ENCODE measurements at places on chromosomes 5 and 9.

GRCh38 chr9:121331992-121332685, 37.9 kb downstream of the STOM start:
- no peak for DNase-seq

GRCh38 chr5:144329681-144330080, 159.0 kb downstream of the KCTD16 start:
- no peak for DNase-seq

- DNase-seq: no peak
Observed at GRCh38 chr5:4699592-4699991, 440.5 kb upstream of the ADAMTS16 start.

DNA sequence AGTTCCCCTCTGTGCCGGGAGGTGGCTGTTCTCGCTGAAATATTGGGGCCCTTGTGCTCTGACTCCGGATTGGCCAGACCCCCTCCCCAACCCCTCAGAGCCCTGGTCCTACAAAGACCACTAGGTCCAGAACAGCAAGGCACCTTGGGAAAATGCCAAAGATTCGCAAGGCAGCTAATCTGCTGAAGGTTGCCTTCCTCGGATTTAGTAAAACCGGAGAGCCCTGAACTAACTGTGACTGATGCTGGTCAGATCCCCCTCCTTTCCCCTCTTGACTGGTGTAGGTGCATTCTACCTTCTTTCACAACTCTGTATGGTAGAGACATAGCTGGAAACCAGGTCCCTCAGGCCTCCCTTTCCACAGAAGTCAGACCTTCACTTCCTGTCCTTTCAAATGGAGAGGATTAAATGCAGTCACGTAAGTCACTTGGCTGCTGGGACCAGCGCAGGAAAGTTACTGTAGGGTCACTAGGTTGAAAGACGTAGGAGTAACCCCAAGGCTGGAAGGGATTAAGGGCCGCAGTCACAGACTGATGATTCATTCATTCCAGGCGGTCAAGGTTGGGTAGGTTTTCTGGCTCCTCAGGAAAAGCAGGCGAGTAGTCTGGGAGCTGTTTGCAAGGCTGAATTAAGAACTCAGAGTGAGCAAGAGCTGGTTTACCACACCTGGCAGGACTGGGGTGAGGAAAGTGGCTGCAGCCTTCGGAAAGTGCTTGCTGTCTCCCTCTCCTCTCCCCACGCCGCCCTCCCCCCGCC, 5.3 kb downstream of the BARX1 start:
- no peak for DNase-seq

- DNase-seq: no peak
Observed at GRCh38 chr9:107999890-108000289, 510.3 kb upstream of the KLF4 start.

- no peak for DNase-seq
Observed at GRCh38 chr5:115439042-115439441, 105.5 kb downstream of the FEM1C start.

GRCh38 chr5:166117072-166118066, 2174.1 kb upstream of the WWC1 start:
- no peak for DNase-seq

- DNase-seq: no peak
Observed at GRCh38 chr9:98333703-98334582, 78.5 kb upstream of the TBC1D2 start.

DNA sequence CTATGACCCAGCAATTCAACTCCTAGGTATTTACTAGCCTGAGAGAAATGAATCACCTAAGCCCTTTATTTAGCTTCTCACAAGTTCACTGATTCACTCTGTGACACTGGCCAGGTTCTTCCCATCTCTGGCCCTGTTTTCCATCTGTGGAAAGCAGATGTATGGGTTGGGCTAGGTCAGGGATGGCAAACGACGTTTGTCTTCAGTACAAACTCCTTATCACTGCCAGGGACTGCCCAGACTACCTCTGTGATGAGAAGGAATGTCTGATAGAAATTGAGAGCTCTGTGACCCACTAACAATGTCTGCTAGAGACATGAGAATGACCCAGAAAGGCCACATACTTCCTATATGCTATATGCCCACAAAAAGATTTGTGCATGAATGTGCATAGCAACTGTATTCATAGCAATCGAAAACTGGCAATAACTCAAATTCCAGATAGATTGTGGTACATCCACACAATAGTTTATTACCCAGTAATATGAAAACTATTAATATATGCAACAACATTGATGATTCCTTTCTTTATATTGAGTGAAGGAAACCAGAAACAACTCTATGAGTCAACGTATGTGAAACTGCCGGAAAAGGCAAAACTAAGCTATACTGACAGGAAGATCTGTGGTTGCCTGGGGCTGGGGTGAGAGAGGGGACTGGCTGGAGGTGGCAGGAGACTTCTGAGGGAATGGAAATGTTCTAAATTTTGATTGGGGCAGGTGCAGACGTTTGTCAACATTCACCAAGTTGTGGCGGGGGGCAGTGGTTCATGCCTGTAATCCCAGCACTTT, 32.0 kb upstream of the ADAM19 start:
- DNase-seq: no peak

GRCh38 chr9:98182069-98182820, 10.2 kb downstream of the CORO2A start:
- no peak for DNase-seq

DNA sequence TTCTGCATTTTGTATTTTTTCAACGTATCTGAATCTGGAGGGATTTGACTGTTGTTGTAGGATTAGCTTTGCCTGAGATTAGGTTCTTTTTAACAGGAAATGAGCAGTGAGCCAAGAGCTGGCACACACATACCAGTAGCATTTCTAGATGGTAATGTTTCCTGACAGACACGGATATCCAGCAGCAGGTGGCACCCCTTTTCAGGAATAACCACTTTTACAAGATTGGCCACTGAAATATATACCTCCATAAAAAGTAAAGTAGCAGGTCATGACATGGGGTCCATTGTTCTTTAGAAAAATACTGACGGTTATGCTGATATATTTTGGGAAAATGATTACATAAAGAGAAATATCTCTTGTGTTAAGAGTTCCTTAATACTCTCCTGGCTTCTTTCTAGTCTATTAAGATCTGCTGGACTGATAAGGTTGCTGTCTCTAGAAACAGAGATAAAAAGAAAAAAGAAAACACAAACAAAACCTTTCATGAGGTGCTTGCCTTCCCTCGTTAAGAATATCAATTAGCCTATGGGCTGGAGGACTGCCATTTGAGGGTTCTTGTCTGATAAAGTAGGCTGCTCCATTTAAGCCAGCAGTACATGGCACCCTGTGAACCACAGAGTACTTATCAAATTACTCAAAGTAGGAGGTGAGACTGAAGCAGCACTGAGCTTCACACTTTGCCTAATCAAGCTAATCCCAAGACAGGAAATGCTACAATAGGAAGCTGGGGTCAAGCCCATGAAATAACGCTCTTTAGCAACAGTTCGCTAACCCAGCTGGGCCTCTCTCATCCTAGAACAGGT, 101.6 kb upstream of the PCA3 start:
- DNase-seq: no peak

DNA sequence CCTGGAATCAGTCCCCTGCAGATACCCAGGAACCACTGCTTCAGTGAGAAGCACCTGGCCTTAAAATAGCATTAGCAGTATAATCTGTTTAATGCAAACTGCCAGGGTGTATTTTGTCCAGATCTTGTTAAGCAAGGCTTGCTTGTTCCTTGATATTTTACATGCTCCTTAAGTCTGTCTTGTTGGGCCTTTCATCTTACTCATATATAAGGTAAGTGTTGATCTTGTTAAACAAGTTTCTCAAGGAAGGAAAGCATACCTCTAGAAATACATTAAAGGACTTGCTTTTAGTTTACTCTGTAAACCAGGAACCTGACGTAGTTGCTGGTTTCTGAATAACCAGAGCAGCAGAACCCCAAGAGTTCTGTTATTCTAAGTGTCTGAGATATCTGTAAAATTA, 13.7 kb downstream of the HSPA4 start:
- no peak for DNase-seq

DNA sequence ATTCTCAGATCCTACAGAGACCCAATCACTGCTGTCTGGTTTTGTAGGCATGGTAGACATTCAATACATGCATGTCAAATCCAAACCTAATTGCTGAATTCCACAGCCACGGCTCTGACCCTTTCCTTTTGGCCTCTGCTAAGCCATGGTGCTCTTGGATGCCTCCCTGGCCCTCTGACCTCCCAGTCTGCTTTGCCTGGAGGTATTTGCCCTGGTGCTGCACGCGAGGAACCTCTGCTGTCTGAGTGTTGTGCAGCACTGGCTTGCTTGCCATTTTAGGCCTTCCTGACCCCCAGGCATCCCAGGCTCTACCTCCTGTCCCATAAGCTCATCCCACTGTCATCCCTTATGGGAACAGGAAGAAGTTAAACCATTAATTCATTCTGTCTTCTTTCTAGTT, 60.9 kb downstream of the DOCK2 start:
- DNase-seq: no peak

- DNase-seq: no peak
Observed at GRCh38 chr9:71323357-71323756, 201.9 kb upstream of the TRPM3 start.

GRCh38 chr9:34675869-34676268, 13.4 kb upstream of the CCL27 start:
- DNase-seq: no peak

- DNase-seq: no peak
Observed at GRCh38 chr5:100402071-100402470, 133.1 kb upstream of the FAM174A start.

- DNase-seq: no peak
Observed at GRCh38 chr9:132426639-132427414, 16.8 kb downstream of the CFAP77 start.

DNA sequence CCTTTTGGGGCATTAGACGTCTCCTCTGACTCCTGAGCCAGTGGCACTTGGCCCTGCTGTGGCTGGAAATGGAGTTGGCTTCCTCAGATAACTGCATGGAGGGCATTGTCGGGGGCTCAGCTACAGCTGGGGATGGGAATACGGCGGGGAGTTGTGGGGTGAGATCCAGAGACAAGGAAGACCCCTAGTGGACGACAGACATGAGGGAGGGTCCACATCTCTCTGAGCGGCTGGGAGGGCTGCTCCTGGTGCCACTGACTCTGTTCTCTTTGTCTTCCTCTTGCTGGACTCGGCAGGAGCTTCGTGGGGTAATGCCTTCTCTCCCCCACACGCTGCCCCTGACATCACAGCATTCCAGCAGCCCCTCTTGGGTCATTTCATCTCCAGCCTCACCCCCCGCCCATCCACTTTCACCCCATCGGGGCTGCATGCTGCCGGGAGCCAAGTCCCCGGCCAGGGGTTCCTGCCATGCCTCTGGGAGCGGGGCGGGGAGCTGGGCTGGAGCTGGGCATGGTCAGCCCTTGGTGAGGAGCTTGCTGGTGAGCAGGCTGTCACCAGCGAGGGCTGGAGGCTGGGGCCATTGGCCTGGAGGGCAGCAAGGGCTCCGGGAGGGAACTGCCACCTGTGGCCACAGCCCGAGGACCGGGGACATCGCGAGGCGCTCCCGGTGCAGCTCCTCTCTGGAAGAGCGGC, 172.3 kb downstream of the CACNA1B start:
- no peak for DNase-seq

GRCh38 chr9:112137066-112137465, 38.0 kb downstream of the SUSD1 start:
- no peak for DNase-seq

- no peak for DNase-seq
Observed at GRCh38 chr5:16550316-16550952, 66.4 kb downstream of the RETREG1 start.

DNA sequence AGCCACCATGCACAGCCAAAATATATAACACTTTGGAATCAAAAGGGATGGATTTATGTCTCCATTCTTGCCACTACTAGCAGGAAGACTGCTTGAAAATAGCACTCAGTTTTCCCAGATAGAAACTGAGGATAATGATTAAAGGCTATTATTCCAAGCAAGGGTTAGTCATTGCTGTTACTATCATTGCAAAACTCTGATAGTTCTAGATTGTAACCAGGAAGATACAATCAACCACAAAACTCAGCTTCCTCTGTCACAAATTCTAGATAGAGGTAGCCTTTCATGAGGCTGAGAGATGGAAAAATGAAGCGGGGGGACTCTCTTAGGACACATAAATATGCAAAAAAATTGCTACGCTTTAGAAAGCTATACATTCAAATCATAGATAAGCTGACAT, 3.1 kb downstream of the ANXA1 start:
- no peak for DNase-seq

DNA sequence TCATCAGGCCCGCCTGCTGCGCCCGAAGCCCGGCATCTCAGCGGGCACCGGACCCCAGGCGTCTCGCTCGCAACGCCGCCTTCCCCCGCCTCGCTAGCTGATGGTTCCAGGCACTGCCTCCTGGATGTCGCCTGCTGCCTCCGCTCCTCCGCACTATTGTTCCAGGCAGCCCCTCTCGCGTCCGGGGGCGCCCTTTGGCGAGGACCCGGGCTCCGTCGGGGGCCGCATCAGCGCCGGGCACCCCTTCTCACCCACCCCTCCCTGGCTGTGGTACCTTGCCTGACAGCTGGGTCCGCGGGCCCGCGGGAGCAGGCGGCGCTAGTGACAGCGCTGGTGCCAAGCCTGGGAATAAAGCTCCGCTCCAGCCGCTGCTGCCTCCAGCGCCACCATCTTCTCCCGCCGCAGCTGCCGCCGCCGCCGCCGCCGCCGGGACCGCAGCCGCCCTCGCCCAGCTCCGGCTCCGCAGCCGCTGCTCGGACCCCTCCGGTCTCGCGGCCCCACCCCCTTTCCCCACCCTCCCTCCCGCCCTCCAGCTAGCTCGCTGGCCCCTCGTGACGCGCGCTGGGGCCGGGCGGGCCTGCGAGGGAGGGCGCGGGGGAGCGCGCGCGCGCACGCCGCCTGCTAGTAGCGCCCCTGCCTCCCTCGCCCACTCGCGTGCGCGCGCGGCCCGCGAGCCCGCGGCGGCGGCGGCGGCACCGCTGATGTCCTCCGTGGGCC, at the start of gene APBA1:
Gene APBA1 (minus strand): TSS at position 493 of the 717 bp plus-strand sequence.
- peak; percentile 85 for DNase-seq

DNA sequence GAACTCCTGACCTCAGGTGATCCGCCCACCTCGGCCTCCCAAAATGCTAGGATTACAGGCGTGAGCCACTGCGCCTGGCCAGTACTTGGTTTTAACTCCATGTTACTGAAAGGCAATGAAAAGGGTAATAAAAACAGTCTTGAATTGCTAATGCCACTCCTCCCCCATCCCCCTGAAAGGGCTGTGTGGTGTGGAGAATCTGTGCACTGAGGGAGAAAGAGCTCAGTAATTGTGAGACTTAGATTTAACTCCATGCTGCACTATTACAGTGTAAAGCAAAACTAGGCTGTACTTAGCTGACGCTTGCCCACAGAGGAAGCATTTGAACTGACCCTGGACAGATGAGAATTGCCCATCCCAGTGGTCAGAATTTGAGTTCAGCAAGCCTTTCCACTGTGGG, 1662.4 kb upstream of the ACO1 start:
- DNase-seq: no peak

DNA sequence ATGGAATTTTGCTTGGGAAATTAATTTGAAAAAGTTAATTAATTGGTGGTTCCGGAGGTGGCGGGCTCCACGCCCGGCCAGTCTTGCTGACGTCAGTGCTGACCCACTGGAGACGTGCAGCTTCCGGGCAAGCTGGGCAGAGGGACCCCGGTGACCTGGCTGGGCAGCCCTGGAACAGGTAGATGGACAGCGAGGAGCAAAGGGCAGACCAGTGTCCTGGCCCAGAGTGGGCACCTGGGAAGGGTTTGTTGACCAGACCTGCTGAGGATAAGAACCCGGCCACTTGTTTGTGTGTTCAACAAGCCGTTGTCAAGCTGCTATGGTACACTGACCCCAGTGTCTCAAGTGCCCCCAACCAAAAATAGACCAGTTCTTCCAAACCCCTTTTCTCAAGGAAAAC, 17.5 kb downstream of the CXXC5 start:
- no peak for DNase-seq

GRCh38 chr9:127411122-127411521, 13.1 kb upstream of the ZNF79 start:
- DNase-seq: no peak

- DNase-seq: no peak
Observed at GRCh38 chr5:132010989-132011621, 353 bp downstream of the ACSL6 start.

Data from caudate nucleus (tissue), 63 donors.